CD8-positive, alpha-beta memory T cell (primary cell): ENCODE measurements at places on chromosomes 3 and 15.

DNA sequence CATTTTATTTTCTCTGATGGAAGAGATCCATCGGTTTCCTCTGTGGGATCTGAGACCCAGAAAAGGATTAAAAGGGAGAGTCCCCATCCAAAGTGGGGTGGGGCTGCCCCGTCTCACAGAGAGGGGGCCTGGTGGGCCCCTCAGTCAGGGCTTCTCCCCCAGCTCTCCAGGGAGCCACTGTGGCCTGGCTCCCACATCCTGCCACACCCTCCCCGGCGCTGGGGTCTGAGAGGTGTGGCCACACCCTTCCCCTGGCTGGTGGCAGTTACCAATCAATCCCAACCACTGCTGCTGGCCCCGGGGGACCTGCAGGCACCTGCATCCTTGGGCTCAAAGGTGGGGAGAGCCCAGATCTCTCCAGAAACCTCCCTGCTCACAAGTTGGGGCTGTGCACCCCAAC is 161.8 kb upstream of the IQSEC1 start:
- DNase-seq: peak; percentile 13

DNA sequence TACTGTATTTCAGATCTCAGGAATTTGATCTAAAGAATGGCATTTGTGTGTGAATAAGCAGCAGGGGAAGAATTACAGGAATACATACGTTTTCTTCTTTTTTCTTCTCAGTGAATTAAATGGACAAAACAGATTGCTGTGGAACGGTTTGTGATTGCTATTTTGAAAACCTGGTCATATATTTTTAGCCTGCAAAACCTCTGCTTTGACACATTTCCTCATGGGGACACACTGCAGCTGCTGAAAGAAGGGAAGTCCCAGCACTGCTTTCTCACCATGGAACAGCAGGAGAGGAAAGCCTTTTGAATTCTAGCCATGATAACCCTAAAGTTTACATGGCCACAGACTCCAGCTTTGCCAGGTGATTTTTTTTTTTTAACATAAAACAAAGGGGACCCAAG is 315.0 kb downstream of the OXSM start:
- no peak for DNase-seq

DNA sequence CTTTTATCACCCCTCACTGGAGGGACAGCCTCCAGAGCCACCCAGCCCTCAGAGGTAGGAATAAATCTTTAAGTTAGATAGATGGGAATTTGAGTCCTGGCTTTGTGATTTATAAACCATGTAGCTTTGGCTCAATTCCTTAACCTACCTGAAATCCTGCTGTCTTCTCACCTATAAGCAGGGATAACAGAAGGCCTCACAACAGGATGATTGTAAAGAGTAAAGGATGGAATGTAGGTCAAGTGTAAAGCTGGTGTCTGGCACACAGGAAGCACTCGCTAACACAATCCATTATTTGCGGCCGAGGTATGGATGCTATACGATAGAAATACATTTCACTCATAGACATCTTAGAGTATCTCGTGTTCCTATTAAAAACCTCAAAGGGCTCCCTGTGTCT is 162.9 kb upstream of the LRTM1 start:
- no peak for DNase-seq

DNA sequence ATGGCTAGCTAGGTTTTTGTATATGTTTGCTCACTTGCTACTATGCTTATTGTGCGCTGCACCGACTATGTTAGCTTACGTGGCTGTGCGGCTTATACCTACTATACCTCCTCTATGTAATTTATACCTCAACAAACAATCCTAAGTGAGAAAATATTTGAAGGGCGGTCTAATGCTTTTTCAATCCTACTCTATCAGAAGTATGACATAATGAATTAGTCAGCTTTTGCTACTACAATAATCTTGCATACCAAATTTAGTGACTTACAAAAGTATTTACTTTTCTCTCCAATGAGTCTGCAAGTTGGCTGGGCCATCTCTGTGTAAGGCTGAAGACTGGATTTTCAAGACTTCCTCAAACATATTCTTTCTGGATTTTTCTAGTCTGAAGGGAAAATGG is 391.2 kb upstream of the NECTIN3 start:
- no peak for DNase-seq

DNA sequence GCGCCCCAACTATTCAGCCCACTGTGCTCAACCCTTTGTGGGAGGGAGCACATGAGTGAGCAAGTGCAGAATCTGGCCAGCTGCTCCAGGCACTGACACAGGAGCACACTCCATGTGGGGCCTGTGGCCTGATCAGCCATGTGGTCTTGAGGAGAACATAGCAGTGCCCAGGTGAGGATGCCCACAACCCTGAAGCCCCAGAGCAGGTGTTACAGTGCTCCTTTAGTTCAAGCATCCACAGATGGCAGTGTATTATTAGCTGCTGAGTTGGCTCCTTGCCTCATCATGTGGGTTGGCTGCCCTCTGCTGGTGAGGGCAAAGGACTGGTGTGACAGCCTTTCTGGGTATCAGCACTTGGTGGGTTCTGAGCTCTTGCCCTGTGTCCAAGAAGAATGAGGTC is 1588.2 kb downstream of the SI start:
- DNase-seq: no peak

GRCh38 chr3:143731776-143732175 is 116.5 kb downstream of the SLC9A9 start:
- no peak for DNase-seq

GRCh38 chr3:148648685-148649352 is 48.9 kb upstream of the AGTR1 start:
- DNase-seq: no peak

DNA sequence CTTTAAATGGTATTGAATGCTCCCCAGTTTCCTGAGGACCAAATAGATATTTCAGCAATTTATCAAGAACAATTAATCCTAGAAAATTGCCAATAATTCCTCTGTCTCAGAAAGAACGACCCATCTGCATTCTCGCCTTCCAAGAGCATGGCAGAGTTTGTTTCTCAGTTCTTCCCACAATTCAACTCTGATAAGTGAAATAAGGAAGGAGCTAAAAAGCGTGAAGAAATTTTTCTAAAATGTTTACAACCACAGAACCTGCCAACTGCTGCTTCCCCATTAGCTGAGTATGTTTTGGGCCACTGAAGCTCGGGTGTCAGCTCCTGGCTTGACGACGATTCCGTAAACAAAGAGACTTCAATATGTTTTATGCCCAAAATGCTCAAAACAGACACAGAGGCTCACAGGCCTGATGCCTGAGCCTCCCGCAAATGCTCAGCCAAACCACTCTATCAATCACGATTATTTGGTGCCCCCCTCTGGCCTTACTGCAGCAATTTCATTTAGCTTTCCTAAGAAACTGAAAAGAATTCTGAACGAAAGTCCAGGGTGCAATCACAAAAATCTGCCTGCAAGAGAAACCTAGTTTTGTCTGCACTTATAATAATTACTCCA is 259.2 kb upstream of the CCDC54 start:
- DNase-seq: no peak

GRCh38 chr3:58141766-58142345 is 68.9 kb downstream of the DNASE1L3 start:
- no peak for DNase-seq

DNA sequence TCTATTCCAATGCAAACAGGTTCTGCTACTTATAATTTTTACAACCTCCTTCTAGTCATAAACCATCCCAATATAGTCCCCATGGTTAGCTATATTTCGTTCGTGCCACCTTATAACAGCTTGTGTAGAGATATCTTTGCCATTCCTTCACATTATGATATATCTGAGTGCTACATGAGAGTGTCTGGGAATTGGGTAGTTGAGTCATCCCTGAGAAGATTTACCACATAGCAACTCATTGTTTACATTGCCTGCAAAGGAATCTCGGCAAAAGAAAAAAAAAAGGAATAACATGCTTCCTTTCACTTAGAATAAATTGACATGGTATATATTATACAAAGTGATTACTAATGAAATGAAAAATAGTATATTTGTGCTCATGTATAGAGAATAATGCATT is 86.0 kb upstream of the VGLL3 start:
- no peak for DNase-seq

DNA sequence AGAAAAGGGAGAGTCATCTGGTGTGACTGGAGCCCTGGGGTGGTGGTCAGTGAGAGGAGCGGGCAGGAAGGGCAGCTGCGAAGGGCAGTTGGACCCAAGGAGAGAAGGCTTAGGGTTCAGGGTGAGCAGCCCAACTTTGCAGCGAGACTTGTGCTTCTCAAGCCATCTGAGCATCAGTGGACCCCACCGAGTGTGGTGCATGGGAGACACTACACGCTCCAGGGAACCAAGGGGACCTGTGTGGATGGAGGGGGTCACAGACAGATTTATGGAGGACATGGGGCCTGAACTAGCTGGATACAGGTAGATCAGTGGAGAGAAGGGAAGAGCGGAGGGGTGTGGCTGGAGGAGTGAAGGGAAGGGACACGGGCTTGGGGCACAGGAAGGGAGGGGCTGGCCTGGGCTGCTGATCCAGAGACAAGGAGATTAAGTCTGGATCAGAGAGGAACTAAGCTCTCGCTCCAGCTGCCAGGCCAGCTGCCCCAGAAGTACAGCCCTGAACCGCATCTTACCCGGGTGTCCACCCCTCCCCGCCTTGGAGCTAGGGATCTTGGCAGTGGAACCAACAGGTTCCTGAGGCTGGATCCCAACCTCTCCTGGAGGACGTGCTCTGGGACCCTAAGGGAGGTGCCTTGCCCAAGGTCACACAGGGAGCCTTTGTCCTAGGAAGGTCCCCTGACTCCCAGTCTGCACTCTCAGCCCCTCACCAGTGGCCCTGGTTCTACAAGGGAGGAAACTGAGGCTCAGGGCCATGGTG is 120.5 kb downstream of the CORO2B start:
- no peak for DNase-seq

GRCh38 chr15:47773143-47773542 is 55.8 kb downstream of the SEMA6D start:
- no peak for DNase-seq

DNA sequence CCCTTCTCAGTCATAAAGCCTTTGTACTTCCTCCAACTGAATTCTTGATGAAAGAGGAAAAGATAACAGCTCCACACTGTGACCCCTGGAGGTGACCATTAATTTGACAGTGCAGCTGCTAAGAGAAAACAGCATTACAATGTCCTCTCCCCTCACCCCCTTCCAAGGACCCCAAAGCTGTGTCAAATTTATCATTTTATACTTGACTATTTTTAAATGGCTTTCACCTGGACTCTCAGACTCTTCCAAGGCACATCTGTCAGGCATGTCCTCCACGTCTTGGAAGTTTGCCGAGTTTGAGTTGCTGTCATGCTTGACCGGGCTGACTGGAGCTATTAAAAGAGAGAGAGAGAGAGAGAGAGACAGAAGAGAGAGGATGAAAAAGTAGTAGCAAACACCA is 236.5 kb downstream of the WDR72 start:
- DNase-seq: no peak

DNA sequence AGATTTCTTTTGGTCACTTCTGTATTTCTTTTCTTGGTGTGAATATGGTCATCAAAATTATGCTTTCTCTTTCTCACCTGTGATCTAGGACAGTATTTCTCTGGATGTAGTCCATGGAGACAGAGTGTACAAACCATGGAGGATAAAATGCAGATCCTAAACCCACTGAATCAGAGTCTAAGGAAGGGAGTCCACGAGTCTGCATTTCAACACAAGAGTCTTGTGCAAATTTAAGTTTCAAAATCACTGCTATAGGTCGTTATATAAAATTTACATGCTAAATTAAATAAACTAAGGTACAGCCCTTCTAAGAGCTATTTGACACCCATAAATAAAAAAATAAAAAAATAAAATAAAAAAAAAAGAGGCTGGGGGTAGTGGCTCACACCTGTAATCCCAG is 17.3 kb upstream of the UBE2E2 start:
- no peak for DNase-seq

DNA sequence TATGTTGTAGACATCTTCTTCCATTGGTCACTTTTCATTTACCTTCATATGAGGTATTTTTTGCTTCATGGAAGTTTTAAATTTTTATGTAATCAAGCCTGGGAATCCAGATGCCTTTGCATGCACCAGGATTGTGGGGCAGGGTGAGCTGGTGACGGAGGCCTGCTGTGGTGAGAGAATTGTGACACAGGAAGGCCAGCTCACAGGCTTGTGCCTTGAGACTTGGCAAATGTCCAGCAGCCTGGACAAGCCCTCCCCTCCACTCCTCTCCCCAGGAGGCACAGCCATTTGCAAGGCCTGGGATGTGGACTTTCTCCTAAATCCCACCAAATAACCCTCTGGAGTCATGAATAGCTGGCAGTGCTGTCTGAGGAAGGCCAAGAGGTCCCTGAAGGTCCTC is 67.4 kb downstream of the RHCG start:
- DNase-seq: no peak

- DNase-seq: no peak
Observed at GRCh38 chr15:64249883-64250575, 87.2 kb upstream of the PPIB start.

- peak; percentile 31 for DNase-seq
Observed at GRCh38 chr15:28935316-28935715, 49.5 kb downstream of the APBA2 start.

DNA sequence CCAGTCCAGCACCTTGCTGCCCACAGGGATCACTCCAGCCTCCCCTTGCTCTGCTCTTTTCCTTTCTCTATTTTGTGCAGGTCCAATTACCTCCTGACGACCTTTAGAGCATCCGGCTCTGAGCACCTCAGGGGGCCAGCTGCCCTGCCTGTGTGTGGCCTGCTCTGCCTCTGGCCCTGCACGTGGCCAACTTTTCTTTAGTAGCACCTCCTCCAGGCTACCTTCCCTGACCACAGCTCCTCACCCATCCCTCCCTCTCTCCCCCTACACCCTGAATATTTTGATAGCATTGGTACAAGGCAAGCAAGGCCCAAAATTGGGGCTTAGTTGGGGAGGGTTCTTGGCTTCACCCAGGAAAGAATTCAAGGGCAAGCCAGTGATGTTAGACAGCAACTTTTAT is 66.9 kb upstream of the PRR20G start:
- no peak for DNase-seq

- DNase-seq: no peak
Observed at GRCh38 chr3:37910671-37911400, 49.2 kb downstream of the CTDSPL start.

GRCh38 chr3:17122758-17123157 is 238.0 kb downstream of the PLCL2 start:
- no peak for DNase-seq

DNA sequence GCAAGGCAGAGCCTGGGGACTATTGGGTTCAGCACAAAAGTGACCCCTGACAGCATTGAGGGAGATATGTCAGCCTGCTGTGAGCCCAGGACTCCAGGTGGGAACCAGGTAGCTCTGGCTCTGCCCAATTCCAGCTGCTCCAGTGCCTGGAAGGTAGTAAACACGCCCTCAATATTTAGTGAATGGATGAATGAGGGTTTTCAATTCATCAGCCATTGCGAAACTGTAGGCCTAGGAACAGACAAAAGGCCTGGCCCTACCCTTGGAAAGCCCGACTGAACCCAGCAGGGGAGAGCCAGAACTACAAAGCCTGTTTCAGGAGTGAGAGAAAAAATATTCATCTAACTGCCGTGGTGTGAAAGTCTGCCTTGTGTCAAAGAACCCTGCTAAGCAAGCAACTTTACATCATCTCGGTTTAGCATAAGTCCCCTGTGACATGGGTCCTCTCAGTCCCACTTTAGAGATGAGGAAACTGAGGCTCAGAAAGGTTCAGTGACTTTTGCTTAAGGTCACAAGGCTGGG is 8.1 kb upstream of the CSK start:
- no peak for DNase-seq

GRCh38 chr15:36591536-36592411 is 12.3 kb downstream of the CDIN1 start:
- DNase-seq: no peak
